Activated CD8-positive, alpha-beta memory T cell treated with anti-CD3 and anti-CD28 coated beads for 1 hour (primary cell): ENCODE measurements at places on chromosomes 2 and 18.

DNA sequence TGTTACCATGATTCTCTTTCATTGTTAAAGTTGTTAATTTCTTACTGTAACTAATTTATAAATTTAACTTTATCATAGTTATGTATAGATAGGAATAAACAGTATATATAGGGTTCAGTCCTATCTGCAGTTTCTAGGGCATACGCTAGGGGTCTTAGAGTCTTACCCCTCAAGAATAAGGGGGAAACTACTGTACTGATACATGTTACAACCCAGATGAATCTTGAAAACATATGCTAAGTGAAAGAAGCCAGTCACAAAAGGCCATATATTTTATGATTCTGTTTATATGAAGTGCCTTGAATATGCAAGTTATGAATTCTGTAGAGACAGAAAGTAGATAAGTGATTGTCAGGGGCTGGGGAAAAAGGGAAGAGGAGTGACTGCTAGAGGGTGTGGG, 52.4 kb downstream of the RTN4 start:
- no peak for DNase-seq

DNA sequence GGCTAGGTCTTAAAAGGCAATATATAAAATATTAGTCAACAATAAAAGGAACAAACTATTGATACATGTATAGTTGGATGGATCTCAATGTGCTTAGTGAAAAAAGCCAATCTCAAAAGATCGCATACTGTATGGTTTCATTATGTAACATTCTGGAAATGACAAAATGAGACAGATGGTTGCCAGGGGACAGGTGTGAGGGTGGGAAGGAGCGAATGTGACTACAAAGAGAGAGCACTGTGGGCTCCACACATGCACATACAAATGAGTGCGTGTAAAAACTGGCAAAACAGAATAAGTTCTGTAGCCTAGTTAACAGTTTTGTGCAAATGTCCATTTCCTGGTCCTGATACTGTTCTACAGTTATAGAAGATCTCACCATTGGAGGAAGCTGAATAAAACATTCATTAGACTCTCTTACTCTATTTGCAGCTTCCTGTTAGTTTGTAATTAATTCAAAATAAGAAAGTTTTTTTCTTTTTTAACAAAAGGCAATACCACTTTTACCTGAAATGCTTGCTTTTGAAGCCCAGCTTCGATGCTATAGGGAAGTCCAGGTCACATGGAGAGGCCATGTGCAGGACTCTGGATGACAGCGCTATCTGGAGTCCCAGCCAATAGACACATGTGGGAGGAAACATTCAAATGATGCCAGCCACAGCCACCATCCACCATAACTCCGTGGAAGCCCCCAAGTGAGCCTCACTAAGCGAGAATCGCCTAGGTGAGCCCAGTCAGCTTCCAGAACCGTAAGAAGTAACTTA, 21.0 kb upstream of the C2orf80 start:
- no peak for DNase-seq

GRCh38 chr2:96811917-96812316, 4.2 kb upstream of the CNNM3 start:
- DNase-seq: no peak

- DNase-seq: no peak
Measured at GRCh38 chr2:8379549-8379948, 302.3 kb upstream of the ID2 start.

GRCh38 chr2:97801028-97801427, 87.7 kb downstream of the ZAP70 start:
- no peak for DNase-seq

DNA sequence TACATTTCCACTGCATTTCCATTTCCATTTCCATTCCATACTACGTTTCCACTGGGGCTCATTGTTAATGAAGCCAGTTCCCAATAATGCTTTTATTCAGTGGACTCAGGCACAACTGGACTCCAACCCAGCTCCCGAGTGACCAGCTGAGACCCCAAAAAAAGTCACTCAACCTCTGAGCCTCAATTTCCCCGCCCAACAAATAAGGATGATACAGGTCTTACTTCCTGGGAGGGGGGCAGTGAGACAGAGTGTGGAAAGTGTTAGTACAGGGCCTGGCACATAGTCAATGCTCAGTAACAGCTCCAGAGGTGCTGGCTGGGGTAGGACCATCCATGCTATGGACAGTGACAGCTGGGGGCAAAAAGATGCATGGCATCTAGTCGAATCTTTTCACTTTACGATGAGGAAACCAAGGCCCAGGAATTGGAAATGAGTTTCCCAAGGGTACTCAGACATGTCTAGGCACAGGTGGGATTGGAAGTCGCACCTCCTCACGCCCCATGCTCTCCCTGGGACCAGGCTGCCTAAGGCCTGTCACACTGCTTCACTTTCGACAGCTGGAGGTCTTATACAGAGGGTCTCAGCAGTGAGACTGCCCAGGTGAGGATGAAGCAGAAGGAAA, 226.5 kb downstream of the ANAPC1 start:
- DNase-seq: no peak
